Left lung (tissue), 14 donors: ENCODE measurements at places on chromosomes 13 and 19.
A peak's percentile ranks its signal among the peaks of the same experiment; 100 is the strongest.

- no peak overlapping the region for H3K4me3 ChIP-seq
- no peaks in the 10 kb centered on the region for H3K27me3 ChIP-seq
- no peak for DNase-seq
- H3K27ac ChIP-seq, result peak overlapping the region; percentile 37
- no peaks in the 10 kb centered on the region for H3K36me3 ChIP-seq
- no peaks in the 10 kb centered on the region for H3K4me1 ChIP-seq
Measured at GRCh38 chr13:49864509-49864908, 71.6 kb downstream of the SPRYD7 start.

GRCh38 chr19:45768655-45768983, 433 bp downstream of the SIX5 start:
- no peak for DNase-seq
- peaks cover 7% of the 10 kb centered on the region for H3K36me3 ChIP-seq
- H3K4me3 ChIP-seq, result peak overlapping the region; percentile 68

DNA sequence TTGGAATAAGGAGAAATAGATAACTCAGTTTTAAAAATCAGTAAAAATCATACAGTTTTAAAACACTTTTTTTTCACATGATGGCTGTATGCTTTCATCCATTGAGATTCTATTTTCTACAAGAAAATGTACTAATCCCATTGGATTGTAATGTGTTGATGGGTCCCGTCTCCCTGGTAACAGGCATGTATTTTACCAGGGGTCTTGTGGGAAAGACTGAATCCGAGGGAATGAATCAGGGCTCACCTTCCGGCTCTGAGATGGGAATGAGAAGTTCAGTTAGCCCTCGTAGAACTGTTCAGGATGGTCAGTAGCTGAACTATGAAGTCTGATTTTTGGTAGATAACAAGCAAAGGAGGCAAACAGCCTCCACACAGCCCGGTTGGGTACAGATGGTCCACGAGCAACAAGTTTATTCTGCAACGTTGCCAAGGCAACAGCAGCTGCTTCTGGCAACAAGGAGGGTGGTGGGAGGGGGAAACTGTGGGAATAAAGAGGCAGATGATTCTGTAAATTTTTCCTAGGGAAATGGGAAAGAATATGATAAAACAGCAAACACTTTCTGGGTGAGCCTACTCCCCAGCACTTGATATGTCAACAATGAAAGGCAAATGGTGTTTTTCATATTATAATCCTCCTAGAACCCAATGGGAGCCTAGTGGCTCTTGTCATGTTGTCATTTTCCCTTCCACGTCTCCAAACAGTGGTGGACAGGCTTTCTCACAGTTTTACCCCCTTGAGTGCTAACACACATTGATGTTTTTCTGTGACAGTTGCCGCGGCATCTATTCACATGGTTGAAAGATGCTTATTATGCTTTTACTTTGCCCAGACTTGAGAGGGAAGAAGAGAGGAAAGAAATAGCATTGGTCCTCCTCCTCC, 12.4 kb upstream of the SIAH3 start:
- DNase-seq, result peak; percentile 17
- H3K4me3 ChIP-seq, result no peak overlapping the region
- H3K4me1 ChIP-seq, result no peaks in the 10 kb centered on the region
- no peak overlapping the region for H3K27ac ChIP-seq
- H3K27me3 ChIP-seq, result no peaks in the 10 kb centered on the region

DNA sequence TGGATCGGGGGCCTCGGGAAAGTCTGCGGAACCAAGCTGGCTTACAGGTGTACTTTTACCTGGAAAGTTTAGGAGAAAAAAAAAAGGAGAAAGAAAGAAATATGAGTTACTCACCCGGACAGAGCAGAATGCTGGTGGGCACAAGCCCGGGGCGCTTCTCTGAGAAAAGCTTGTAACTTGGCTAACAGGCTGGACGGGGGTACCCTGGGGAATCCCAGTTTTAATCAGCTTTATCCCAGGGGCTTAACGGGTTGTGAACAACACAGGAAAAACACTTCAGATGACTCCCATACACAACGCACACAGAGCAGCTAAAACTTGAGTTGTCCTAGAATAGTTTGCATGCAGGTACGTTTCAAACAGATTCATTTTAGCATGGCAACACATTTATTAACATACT, 37.3 kb downstream of the KLF2 start:
- no peak overlapping the region for H3K27ac ChIP-seq
- H3K27me3 ChIP-seq, result no peaks in the 10 kb centered on the region
- no peaks in the 10 kb centered on the region for H3K36me3 ChIP-seq
- H3K4me1 ChIP-seq, result no peaks in the 10 kb centered on the region

DNA sequence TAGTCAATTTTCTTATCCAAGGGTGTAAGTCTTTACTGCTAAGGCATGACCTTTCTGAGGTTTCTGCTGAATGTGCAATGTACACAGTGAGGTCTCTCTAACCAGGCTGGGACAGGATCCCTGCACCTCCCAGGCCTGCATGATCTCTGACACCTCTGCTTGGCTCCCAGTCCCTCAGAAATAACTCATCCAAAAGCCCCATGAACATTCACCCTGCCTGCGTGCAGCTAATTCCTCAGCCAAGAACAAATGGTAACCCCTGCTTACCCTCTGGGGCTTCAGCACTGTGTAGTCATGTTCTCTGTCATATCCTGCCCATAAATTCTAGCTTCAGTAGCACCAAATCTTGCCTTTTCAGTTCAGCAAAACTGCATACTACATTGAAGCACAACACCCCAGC, 1146.3 kb upstream of the MIR17HG start:
- no peaks in the 10 kb centered on the region for H3K4me1 ChIP-seq
- H3K27ac ChIP-seq, result no peak overlapping the region
- no peaks in the 10 kb centered on the region for H3K36me3 ChIP-seq
- H3K4me3 ChIP-seq, result no peak overlapping the region

DNA sequence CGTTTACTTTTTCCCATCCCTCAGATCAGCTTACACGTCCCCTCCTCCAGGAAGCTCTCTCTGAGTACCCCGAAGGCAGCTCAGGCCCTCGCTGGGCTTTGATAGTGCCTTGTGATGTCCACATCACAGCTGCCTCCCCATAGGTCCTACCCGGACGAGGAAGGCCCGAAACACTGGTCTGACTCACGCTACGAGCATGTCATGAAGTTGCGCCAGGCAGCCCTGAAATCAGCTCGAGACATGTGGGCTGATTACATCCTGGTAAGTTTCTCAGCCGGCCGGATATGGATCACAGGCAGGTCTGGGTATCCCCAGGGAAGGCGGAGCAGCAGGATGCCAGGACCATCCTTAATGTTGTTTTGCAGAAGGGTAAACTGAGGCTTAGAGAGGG, 4.8 kb downstream of the COLGALT1 start:
- no peak for DNase-seq
- H3K4me1 ChIP-seq, result peaks cover 66% of the 10 kb centered on the region
- H3K27me3 ChIP-seq, result no peaks in the 10 kb centered on the region
- H3K27ac ChIP-seq, result peak overlapping the region; percentile 84
- no peaks in the 10 kb centered on the region for H3K36me3 ChIP-seq

- H3K4me3 ChIP-seq, result no peak overlapping the region
- H3K27ac ChIP-seq, result no peak overlapping the region
Measured at GRCh38 chr13:46183018-46183946, 1.3 kb upstream of the LCP1 start.
